ENCODE measurements at places on chromosomes 13 and 19.

DNA sequence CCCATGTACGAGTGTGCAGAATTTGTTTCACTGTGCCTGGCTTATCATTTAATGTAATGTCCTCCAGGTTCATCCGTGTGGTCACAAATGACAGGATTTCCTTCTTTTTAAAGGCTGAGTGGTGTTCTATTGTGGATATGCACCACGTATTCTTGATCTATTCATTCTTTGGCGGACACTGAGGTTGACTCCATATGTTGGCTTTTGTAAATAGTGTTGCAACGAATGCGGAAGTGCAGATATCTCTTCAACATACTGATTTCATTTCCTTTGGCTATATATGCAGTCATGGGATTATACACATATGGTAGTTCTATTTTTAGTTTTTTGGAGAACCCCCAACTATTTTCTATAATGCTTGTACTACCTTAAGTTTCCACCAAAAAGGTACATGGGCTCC is 13.0 kb downstream of the OR7A5 start:
- DNase-seq = no peak

DNA sequence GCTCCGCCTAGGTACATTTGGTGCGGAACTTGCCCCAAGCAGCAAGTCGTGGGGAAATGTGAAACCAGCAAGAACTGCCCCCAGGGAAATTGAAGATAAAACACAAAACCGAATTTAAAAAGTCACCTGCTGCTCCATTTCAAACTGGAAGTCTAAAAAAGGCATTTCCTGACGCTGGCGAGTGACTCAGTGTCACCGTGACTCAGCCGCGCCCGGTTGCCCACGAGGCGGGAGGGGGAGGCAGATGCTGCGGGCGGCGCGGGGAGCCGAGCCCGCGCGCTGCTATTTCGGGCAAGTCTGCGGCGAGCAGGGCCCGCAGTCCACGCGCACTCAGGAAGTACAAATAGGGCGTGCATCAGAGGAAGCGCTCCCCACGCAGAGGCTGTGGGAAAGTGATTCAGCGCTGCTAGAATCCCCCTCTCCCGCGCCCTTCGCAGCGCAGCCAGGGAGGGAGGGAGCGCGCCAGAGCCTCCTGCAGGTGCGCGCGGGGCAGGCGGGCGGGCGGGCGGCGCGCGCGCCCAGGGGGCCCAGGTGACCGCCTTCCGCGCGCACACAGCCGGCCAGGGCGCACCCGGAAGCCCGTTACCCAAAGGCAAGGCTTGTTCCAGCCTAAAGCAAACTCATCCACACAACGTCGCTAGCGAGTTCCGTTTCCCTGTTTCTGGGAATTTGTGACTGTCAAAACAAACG is 168.8 kb downstream of the COL4A1 start:
- DNase-seq = peak; percentile 64

GRCh38 chr19:18328340-18329034 is 5.6 kb upstream of the LSM4 start:
- DNase-seq = peak; percentile 96

GRCh38 chr13:59790626-59791025 is 373.1 kb downstream of the DIAPH3 start:
- DNase-seq = no peak

DNA sequence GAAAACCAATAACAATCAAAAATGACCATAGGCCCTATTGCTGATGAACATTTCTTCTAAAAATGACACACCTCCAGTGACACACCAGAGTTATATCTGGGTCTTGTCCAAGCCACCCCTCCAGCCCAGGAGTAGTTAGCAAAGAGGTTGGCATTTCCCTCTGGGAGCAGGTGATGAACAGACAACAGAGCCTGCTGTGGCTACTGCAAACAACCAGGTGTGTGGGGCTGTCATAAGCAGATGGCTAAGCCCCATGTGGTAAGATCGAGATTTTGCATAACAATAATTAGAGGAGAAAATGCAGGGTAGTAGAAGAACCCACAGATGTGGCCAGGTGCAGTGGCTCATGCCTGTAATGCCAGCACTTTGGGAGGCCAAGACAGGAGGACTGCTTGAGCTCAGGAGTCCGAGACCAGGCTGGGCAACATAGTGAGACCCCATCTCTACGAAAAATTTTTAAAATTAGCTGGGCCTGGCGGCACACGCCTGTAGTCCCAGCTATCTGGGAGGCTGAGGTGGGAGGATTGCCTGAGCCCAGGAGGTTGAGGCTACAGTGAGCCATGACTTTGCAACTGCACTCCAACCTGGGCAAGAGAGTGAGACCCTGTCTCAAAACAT is 5.0 kb downstream of the XRCC1 start:
- DNase-seq = no peak

DNA sequence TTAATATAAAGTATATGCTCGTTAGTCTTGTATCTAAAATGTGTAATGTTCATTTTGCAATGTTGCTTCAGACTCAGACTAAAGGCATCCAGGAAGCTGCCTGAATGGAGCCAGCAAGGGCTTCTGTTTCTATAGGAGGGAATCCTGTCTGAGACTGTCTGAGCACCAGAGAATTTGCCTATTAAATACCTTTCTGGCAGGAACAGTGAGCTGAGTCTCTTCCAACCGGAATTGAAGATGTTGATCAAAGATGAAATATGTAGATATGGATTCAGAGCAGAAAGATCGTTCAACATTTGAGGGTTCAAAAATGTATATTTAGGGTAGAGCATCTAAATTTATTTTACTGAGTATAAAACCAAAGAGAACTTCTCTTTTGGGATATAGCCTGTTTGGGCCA is 20.9 kb downstream of the MYO16 start:
- no peak for DNase-seq

GRCh38 chr13:108273429-108274118 is 4.1 kb downstream of the TNFSF13B start:
- DNase-seq = no peak

DNA sequence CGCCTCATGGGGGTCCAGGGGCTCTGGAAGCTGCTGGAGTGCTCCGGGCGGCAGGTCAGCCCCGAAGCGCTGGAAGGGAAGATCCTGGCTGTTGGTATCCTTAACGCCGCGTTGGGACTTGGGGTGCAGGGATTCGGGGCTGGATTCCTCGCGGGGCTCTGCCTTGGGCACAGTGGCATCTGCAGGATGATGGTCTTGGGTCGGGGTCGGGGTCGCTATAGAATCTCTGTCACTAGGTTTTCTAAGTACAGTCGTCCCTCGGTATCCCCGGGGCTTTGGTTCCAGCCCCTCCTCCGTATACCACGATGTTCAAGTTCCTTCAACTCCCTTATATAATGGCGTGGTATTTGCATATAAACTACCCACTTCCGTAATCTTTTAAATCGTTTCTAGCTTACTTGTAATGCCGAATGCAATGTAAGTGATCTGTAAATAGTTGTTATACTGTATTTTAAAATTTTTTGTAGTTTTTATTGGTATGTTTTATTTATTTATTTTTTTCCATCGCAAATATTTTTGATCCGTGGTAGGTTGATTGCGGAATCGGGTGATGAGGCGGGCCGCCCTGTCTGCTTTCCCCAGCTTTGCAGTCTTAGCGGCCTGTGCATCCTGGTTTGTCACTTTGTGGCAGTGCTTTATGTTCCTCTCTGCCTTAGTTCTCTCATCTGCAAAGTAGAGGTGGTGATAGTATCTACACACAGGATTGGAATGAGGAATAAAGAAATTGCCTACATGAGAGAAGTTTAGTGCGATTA is 606 bp downstream of the ERCC5 start:
- no peak for DNase-seq

GRCh38 chr13:48536621-48537250 is 3.9 kb upstream of the RCBTB2 start:
- no peak for DNase-seq

GRCh38 chr13:30957258-30957943 is 24.9 kb downstream of the TEX26 start:
- no peak for DNase-seq

- DNase-seq = no peak
These were observed 84.0 kb downstream of the ALOX5AP start for GRCh38 chr13:30819136-30819888.

- peak; percentile 18 for DNase-seq
These were observed 1591.5 kb downstream of the PCDH9 start for GRCh38 chr13:65638572-65639168.

GRCh38 chr13:50684366-50684765 is 159.1 kb downstream of the DLEU7 start:
- DNase-seq = no peak

DNA sequence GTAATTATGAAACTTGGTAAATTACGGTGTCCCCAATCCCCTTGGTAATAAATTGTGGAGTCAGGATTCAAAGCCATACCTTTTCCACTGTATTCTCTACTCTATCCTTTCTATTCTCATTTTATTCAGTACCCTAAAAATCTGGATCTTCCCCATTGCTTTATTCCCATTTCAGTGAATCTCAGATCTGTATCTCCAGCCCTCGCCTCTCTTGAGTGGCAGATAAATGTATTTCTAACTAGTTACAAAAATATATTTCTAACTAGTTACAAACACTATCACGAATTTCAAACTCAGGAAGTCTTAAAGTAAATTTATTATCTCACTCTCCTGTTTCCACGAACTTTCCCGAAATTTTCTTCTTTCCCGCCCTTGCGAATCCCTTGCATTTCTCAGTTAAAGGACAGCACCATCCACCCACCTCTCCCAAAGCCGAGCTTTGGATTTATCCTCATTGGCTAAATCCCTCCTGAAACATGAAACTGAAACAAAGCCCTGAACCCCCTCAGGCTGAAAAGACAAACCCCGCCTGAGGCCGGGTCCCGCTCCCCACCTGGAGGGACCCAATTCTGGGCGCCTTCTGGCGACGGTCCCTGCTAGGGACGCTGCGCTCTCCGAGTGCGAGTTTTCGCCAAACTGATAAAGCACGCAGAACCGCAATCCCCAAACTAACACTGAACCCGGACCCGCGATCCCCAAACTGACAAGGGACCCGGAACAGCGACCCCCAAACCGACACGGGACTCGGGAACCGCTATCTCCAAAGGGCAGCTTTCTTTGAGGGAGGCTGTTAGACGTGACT is 164.3 kb upstream of the PABPC3 start:
- DNase-seq = no peak

GRCh38 chr13:110294146-110294545 is 12.8 kb downstream of the COL4A1 start:
- DNase-seq = no peak

GRCh38 chr13:58955546-58956385 is 1208.0 kb downstream of the DIAPH3 start:
- DNase-seq = no peak

DNA sequence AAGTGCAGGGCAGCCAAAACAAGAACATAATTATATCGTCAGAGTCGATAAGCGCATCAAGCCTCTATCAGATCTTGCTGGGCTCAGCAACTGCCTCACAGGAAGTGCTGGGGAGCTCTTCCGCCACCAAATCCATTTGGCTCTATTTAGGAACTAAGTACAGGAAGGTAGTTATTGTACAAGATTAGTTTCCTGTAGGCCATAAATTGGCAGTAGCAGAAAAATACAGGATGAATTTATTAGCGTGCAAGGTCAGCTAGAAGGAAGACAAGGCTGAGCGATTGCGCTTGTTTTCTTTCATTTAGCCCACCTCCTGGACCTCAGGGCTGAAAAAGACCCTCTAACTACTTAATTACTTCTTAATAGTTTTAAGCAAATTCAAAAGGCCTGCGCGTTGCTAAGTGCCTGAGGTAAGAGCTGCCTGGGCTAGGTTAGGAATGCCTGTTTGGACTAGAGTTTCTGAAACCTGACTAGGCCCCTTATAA is 118.5 kb downstream of the IRS2 start:
- DNase-seq = no peak

GRCh38 chr13:84645196-84646012 is 763.1 kb upstream of the SLITRK1 start:
- peak; percentile 31 for DNase-seq

DNA sequence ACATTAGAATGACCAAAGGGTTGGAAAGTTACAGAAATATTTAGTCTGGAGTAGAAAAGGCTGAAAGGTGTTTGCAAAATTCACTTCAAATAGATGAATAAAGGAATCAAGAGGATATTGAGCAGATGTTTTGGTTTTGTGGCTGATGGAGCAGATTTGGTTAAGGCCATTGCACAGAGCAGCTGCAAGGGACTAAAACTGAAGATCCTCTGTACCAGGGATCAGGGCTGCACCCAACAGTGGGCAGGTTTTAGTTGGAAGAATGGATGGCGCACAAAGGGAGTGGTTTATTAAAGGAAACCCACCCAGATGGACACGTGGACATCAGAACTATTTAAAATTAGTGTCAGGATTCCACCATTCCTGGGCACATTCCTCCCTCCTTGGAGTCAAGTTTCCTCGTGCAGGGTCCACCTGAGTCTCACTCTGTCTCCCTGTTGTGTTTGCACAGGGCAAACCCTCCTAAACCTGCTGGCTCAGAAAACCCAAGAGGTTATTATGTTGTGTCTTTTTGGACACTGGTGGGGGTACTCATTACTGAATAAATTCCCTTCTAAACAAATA is 9.2 kb upstream of the UBAC2 start:
- no peak for DNase-seq

DNA sequence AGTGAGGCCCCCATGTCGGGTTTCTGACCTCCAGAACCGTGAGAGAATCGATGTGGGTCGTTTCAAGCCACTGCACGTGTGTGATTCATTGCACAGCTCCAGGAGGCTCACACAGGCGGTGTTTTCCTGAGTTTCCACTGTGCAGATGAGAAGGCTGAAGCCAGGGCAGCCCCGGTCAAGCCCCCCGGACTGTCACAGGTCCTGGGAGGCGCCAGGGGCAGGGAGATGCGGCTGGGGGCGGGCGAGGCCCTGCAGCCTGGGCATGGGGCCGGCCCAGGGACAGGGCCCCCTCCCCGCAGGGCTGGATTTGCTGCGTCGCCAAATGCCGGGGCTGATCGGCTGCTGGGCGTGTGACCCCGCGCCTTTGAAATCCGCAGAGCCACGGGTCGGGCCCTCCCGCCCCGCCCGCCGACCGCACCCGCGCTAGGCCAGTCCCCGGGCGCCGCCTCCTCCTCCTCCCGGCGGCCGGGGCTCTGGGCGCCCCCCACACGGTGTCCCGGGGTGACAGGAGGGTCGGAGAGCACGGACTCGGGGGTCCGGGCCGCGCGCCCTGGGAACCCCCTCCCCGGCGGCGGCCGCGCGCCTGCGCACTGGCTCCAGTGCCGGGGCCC is 9.9 kb upstream of the MKNK2 start:
- peak; percentile 56 for DNase-seq

GRCh38 chr13:96090240-96091101 is 564 bp downstream of the HS6ST3 start:
- DNase-seq = no peak

DNA sequence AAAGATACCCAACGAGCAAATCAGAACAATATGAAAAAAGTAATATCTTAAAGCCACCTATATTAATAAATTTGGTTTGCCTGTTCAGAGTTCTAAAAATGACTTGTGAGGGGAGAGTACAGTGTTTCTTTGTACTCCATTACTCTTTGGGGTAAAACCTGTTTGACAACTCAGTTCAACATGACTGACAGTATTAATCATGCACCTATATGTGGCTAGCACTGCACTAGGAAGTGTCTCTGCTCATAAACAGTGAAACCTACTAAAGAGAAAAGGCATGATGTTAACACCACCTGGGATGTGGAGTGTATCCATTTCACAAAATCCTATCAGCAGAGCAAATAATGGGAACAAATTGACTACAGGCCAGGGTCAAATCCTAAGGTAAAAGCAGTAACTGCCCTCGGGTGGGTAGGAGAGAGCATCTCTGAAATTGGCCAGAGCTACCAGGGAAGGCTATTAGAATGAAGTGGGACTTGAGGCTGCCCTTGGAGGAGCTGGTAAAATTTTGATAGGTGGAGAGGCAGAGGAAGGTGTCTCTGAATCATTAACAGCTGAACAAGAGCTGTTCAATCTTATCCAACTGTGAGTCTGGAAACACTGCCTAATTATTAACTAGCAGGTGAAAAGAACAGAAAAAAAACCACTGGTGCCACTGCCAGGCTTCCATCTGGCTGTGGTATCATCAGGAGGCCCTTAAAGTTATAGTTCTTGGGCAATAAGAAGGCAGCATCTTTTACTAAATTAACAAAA is 365.1 kb downstream of the DNAJC15 start:
- no peak for DNase-seq
